ENCODE measurements at places on chromosomes 12 and 14.

DNA sequence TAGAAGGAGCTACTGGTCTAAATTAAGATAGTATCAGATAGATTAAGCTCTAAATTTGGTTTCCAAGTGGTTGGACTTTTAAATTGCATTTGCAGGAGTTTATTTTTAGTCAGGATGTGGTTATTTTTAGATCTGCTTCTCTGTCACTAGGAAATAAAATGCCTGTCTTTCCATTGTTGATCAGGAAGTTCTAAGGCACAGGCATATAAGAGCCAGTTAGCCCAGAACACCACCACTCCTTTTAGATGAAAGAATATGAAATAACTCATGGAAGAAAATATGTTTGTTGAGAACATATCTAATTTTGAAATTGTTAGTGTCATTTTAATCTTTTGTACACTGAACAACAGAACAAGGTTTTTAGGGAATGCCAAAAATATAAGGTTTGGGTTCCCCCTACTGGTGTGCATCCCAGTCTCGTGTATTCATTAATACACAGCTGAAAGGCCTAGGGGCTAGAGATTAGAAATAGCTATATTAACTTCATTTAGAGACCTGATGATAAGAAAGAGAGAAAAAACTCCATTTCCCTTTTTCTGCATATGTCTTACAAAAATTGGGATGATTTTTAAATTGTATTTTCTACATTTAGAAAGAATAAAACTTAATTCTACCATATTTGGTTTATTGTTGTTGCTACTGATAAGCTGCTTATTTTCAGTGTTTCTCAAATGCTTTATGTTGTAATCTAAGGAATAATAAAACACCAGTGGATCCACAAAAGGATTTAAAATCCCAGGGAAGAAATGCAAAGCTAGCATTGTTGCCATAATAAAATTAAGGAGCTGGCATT lies 67.2 kb downstream of the RIC8B start:
- peak; percentile 19 for DNase-seq

DNA sequence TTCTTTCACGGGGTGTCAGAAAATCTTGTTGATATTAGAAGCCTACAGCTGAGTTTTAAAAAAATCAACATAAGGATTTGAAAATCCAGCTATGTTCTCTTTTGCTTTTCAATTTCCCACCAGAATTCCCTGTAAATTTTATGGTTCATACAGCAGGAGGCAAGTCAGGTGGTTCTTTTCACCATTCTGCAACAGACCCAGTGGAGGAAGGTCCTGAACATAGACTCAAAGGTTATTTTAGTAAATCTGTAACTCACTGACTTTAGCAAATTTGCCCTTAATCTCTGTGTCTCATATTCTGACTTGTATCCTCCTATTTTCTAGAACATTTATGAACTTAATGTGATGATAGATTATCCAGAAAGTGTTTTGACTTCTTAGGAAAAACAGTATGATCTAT lies 235.4 kb upstream of the E2F7 start:
- DNase-seq = no peak

DNA sequence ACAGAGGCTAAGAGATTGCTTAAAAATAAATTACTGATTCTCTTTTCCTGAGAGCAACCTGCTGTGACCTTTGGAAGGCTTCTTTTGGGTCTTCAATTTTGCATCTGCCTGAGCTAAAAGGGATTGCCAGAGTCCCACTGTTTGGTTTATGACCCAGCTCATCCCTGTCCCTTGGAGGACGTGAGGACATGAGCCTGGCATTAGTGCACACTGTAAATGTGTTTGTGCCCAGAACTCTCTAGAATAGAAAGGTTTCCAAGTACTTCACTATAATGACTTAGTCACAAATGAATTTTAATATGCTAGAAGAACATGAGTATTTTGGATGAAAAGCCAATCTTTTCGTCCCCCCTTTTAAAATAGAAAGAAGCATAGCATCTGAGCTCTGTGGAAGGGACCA lies 47.1 kb upstream of the CDKN3 start:
- no peak for DNase-seq

GRCh38 chr12:80692114-80692513 lies 15.3 kb upstream of the MYF6 start:
- DNase-seq = no peak

DNA sequence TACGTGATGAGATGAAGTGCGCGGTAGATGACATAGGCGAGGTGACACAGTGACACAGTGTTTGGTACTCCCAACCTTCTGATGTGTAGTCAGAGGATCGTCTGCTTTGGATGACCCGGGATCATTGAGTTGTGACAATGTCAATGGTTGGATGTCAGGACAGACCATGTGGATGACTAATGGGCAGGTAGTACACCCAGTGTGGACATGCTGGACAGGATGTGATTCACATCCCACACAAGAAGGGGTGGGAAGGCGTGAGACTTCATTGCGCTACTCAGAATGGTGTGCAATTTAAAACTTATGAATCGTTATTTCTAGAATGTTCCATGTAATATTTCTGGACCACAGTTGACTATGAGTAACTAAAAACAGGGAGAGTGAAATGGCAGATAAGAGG lies 23.8 kb downstream of the MAP3K9 start:
- DNase-seq = no peak
